CD4-positive, alpha-beta T cell (primary cell): ENCODE measurements at places on chromosomes 11 and 22.

DNA sequence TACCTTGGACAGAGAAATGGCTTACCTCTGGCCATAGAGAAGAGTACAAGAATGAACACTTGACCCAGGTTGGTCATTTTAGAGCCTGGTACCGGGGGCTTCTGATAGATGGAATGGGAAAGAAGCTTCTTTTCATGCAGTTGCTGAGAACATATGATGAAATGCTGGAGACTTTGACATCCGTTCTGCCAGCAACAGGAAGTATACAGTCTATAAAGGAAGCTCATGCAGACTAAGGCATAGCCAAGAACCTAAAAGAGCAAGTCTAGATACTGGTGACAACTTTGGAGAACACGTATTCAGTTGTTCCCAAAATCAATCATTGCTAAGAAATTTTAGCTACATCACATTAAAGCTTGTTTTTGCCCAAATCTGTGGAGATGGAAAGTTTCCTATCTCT is 894.6 kb downstream of the METTL15 start:
- no peak for DNase-seq

- DNase-seq = no peak
These were observed 111.5 kb upstream of the CLMP start for GRCh38 chr11:123306531-123306930.

DNA sequence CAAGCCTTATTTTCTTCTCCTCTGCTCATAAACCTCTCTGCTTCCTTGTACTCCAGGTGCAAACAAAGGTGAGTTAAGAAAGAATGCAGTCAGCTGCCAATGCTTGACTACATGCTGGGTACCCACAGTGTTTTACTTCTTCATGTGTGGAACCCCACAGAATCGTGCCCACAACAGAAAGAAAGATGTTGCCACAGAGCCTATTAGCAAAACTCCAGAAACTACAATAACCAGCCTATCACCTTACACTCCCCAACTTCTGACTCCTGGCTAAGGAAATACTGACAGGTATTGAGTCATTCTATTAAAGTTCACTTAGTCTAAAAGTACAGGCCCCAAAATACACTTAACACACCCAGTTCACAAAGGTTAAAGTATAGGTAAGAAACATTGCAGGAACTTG is 56.9 kb upstream of the CCDC89 start:
- DNase-seq = no peak

DNA sequence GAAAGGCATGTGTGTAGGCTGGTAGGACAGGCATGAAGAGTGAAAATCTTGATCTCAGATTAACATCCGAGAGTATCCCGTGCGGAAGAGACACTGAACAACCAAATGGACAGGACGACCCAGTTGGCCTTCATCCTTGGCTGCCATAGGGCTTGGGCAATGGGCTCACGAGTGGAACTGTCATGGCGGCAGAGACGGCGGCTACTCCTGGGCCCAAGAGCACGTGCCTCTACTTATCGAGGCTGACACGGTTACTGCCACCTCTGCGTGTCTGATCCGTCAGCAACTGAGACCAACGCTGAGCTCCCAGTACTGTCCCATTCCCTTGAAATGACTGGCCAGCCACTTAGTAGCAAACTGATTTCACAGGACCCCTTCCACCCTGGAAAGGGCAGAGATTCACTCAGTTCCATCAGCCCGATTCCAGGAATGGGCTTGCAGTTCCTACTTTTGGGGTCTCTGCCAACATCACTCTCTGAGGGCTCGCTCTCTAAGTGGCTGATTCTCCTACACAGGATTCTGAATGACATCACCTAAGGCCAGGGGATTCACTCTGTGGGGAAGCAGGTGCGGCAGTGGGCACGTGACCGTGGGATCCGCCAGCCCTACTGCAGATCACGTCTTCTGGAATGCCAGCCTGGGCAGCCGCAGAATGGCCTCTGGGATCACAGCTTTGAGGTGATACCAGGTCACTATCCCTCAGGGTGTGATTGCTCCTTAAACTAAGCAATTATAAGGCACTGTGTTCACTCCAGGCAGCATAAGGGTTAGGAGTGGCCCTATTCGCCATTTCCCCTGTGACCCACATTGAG is 97.8 kb downstream of the RPS6KA4 start:
- no peak for DNase-seq

DNA sequence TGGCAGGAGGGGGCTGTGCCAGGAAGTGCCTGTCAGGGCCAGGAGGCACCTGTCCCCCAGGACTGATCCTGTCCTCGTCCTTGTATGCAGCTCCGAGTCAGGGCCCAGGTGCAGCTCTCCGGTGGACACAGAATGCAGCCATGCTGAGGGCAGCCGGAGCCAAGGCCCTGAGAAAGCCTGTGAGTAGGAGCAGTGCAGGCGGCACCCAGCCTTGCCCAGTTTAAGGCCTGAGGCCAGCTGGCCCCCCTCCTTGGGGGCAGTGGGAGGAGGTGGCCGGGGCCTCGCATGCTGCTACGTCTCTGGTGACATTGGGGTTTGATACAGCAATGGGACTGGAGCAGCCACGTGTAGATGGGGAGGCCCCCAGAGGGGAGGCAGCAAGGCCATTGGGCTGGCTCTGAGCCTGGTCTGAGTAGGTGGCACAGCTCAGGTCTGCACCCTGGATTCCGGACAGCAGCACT is 34.9 kb downstream of the SBF1 start:
- DNase-seq = no peak

DNA sequence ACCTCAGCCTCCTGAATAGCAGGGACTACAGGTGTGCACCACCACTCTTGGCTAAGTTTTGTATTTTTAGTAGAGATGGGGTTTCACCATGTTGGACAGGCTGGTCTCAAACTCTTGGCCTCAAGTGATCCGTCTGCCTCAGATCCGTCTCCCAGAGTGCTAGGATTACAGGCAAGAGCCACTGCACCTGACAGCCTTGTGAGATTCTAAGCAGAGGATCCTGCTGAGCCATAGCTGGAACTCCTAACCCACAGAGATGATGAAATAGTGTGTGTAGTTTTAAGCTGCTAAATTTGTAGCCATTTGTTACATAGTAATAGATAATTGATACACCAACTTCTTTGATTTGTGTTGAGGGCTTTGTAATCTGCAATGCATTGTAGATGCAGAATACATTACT is 51.1 kb downstream of the CLMP start:
- no peak for DNase-seq
